NCI-H1048 (cell line): ENCODE measurements at places on chromosomes 1 and 21.

DNA sequence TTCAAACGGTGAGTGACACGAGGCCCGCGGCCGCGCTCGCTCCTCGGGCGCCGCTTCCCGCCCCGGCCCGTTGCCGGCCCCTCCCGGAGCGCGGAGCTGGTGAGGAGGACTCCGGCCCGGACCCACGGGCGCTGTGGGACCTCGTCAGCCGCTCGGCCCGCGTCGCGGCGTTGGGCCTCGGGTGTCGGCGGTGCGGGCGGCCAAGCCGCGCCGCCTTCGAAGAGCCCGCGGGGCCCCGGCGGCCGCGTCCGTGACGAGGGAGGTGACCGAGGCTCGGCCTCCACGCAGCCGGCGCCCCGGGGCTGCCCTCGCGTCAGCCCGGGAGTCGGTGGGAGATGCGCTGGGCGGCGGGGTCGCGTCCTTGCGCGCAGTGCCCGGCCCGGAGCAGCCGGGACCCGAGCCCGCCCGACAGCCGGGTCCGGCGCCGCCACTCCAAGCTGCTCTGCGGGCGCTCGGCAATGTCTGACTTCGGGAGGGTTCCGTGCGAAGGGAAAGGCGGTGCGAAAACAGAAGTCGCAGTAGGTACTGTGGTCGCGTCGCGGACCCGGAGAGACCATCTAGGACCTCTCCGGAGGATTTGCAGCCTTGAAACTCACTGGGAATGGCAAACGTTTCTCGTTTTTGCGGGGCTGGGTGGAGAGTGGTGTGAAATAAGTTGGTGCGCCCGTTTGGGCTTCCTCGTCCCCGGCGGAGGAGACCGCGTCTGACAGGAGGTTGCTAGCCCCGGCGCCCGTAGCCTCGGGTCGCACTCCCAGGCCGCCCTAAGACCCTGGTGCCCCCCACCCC is 829 bp downstream of the SPEN start:
- no peak for DNase-seq

- DNase-seq: no peak
These were observed 101.3 kb downstream of the DHRS3 start for GRCh38 chr1:12516741-12517140.

DNA sequence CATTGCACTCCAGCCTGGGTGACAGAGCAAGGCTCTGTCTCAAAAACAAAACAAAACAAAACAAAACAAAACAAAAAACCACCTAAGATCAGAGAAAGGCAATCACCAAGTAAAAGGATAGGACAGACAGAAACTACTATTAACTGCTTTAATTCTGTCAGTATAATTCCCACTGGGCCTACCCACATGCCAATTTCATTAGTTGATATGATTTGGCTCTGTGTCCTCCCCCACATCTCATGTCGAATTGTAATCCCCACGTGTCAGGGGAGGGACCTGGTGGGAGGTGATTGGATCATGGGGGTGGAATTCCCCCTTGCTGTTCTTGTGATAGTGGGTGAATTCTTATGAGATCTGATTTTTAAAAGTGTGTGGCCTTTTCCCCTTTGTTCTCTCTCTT is 27.2 kb upstream of the CAPZB start:
- no peak for DNase-seq

DNA sequence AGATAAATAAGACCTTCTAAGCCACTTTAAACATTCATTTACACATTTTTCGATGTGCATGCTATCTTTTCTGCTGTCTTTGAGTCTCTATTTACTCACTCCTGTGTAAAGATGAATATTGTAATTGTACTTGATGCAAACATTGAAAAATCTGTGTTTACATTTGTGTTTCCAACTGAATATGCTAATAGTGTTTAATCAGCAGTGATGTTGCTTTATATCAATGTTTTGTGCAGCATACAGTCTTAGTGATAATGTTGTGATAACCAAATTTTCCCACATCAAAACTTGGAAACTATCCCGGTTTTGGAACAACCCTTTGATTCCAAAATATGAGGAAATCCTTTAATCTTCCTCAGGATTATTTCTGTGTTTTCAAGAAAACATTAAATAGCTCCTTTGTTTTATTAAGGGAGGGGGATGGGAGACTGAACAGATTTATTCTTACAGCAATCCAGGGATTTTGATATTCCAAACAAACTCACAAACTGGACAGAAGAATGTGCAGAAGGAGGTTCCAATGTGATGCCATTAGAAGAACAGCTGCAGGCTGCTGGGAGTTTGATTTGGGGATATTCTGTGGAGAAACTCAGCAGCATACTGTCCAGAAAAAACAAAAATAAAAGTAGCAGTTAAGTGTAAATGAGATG is 248.0 kb downstream of the S1PR1 start:
- peak; percentile 29 for DNase-seq

GRCh38 chr1:103211073-103211472 is 102.8 kb upstream of the COL11A1 start:
- no peak for DNase-seq

- DNase-seq: no peak
These were observed 7.0 kb downstream of the TCHH start for GRCh38 chr1:152107984-152108881.

DNA sequence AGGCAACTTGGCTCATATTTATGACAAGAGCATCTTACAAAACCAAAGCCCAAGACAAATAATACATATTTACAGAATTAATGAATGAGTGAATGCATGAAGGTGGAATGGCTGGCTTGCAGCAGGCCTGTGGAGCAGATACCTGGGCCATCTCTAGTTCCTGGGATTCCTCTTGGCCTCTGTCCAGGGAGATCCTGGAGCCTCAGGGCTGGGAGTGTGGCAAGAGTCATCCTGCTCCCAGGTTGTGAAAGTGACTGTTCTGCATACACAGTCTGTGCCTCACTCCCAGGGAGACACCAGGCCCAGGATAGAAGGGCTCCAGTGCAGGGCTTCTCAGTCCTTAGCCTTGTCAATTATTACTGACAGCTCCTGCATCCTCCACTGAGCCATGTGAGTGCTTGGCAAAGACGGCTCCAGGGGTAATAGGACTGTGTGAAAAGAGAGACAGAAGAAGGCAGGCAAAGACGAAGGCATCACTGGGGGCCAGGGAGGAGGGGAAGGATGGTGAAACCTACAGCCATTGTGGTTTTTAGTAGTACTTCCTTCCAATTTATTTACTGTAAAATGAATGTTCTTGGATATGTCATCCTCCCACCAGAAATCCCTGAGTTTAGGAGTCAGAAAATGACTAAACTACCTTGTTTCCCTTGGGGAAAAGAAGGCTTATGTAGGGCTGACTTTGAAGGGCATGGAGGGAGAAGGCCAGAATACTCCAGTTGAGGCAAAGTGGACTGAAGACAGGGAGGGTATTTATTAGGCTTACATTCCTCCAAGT is 14.3 kb upstream of the KPRP start:
- DNase-seq: no peak
